IPS DF 6.9 (cell line): ENCODE measurements at places on chromosomes 2 and 18.
A peak's percentile ranks its signal among the peaks of the same experiment; 100 is the strongest.

GRCh38 chr2:109216332-109216731 lies 87.3 kb downstream of the SH3RF3 start:
- DNase-seq = no peak

DNA sequence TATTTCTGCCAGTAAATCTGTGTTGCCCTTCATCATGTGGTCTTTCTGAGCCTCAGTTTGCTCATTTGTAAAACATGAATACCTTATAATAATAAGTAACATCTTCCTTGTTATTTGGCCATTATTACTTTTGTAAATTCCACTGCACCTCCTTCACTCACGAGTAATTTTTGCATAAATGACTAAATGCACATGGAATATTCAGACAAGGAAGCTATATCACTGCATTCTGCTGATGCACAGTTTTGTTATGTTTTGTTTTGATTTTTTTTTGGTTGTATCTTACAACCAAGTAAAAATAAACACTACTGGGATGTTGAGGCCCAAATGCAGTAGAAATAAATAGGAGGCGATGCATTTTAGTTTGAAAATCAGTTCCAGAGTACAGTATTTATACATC lies 185.3 kb upstream of the POU3F3 start:
- DNase-seq = no peak

DNA sequence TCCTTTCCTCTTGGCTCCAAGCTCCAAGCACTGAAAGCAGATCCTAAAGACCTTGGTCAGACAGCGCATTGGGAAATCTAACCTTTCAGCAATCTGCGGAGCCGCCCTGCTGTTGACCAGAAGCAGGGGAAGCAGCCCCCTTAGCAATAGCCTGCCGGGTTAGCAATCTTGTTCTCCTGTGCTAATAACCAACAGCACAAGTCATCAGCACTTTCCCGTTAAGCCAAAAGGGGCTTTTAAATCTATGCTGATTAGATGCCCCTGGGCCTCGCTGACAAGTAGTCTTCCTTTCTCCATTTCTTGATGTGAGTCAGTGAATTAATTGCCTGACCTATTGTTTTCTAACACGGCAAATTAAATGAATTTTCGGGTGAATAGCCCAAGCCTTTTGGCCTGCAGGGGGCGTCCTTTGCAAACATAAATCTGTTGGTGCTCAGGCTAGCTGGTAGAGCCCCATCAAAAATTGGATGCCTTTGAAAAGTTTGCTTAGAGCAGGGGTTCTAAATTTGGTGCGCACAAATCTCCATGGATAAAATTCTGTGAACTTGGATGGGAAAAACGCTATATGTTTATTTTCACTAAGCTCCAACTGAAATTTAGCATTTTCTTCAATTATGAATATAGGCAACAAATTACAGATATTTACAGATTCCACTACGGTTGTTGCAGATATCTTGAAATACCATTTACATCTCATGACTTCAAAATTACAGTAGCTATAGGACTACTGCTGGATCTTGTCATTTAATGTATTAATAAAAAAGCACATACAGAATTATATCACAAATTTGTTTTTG lies 24.6 kb downstream of the MAIP1 start:
- no peak for DNase-seq

GRCh38 chr2:120269816-120270215 lies 17.2 kb downstream of the RALB start:
- no peak for DNase-seq

GRCh38 chr2:67997528-67997900 lies 65.3 kb downstream of the C1D start:
- no peak for DNase-seq

DNA sequence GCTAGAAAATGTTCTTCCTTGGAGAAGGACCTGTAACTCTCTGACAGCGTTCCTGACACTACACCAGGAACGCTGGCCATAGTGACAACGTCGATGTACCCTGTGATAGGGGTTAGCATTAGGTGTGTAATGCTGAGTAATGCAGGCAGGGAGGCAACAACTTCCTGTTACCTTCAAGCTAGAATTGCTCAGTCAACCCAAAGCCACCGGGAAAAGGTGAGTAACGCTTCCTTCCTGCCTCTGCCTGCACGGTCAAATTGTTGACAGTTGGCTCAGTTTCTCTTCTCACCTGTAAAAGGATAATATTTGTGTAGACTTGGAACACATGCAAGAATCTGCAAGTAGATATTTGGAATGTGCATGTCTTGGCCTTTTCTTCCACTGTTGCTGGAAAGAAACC lies 12.7 kb downstream of the FAM110C start:
- DNase-seq = no peak

GRCh38 chr2:231672617-231673347 lies 35.5 kb upstream of the PTMA start:
- DNase-seq = no peak

DNA sequence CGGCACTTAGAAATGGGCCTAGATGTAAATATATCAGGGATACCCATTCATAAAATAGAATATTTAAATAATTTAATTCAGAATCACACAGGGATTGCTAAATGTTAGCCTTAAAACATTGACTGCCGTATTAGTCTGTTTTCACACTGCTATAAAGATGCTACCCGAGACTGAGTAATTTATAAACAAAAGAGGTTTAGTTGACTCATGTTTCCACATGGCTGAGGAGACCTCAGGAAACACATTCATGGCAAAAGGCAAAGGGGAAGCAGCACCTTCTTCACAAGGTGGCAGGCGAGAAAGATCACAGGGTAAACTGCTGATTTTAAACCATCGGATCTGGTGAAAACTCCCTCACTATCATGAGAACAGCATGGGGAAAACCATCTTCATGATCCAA lies 223.6 kb upstream of the GULP1 start:
- DNase-seq = no peak

GRCh38 chr2:31057691-31058090 lies 80.5 kb downstream of the GALNT14 start:
- DNase-seq = no peak

GRCh38 chr2:134900151-134900550 lies 18.5 kb upstream of the CCNT2 start:
- no peak for DNase-seq

DNA sequence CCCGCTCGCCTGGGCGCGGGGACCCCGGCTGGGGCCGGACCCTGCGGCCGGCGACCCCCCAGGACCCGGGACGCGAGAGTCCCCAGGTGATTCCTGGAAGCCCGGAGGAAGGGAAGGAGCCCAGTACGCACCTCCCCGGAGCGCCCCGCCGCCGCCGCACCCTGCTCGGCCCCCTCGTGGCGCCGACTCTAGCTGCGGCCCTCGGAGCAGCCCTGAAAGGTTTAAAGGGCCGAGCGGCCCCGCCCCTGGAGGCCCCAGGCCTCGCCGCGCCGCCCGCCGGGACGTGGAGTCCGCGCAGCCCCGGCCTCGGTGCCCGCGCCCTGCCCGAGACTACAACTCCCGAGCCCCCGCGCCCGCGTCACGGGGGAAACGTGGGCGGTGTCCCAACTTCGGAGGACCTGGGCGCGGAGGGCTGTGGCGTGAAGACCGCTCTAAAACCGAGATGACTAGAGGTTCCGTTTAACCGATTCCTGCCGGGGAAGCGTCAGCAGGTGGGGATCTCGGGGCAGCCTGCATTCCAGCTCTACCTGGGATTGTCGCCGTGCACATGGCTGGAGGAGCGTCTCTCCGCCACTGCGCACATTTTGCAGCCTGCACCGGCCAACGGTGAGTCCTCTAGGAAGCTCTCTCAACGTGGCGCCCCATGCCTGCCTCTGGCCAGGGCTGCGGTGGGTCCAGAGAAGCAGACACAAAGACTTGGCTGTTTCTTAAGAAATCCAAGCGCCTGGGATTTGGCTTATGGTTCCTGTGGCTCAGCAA lies at the start of gene TMEM150A:
Gene TMEM150A, minus strand, starts transcription at position 223 of the 759 bp plus-strand sequence. CDS start 750 bp downstream, outside the sequence.
- DNase-seq = peak; percentile 66

DNA sequence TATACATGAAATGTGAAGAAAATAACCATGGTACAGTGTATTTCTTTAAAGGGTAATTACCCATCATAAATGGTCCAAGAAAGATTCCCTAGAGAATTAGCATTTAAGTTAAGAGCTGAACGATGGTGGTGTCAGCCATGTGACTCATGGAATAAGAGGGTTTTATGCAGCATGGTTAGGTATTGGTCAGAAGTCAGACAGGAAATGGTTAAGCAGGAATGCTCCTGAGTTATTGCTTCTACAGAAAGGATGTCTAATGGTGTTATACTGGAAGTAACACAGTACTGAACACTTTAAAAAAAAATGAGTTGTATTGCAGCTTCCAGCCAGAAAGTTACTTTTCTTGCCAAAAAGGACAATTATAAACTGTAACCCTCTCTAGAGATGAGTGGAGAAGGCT lies 72.7 kb upstream of the UBE2E3 start:
- DNase-seq = no peak

DNA sequence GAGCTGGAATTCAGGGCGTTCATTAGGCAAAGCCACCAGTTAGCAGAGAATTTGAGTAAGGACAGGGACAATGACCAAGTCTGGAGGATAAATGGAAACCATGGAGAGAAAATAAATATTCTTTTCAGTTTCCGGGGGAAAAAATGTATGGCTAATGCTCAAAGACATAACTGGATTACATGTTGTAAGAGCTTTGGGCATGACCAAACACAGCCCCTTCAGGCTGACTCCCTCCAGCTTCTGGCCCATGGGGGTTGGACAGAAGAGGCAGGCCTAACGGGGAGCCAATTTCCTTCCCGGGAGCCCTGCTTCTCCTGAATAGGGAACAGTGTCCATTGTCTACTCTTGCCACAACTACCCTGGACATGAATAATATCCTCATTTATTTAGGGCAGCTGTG lies 39.5 kb upstream of the FOXI3 start:
- no peak for DNase-seq

DNA sequence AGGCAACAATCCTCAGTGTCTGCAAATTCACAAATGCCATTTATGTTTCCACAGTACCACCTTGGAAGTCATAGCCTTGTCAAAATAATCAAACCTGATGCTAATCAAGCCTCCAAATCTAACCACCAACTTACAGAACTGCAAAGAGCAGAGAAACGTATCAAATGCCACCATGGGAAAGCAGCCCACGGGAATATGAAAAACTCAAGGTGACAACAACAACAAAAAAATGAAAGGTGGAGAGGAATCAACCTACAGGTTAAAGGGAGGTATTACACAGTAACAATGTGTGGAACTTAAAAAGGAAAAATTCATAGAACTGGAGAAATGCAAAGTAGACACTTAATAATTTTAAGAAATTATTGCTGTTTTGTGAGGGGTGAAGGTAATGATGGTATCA lies 46.7 kb downstream of the CD226 start:
- no peak for DNase-seq

GRCh38 chr2:219736209-219736608 lies 108.8 kb downstream of the SLC4A3 start:
- DNase-seq = peak; percentile 55

GRCh38 chr2:86055314-86055713 lies 50.4 kb downstream of the POLR1A start:
- no peak for DNase-seq

DNA sequence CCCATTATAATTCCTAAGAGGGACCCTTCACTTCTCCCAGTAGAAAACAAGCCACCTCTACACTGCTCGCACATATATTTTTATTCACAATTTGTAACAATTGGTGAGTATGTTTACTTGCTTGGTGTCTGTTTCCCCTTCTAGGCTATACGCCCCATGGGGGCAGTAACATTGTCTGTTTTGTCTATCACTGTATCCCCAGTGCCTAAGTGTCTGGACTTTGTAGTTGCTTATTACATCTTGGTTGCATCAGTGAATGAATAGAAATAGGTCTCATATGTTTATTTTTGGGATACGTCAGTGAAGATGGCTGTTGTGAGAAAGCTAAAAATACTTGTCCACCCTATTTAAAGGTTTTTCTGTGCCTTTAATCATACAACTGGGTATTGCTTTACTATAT lies 87.4 kb upstream of the ITGB6 start:
- DNase-seq = no peak

DNA sequence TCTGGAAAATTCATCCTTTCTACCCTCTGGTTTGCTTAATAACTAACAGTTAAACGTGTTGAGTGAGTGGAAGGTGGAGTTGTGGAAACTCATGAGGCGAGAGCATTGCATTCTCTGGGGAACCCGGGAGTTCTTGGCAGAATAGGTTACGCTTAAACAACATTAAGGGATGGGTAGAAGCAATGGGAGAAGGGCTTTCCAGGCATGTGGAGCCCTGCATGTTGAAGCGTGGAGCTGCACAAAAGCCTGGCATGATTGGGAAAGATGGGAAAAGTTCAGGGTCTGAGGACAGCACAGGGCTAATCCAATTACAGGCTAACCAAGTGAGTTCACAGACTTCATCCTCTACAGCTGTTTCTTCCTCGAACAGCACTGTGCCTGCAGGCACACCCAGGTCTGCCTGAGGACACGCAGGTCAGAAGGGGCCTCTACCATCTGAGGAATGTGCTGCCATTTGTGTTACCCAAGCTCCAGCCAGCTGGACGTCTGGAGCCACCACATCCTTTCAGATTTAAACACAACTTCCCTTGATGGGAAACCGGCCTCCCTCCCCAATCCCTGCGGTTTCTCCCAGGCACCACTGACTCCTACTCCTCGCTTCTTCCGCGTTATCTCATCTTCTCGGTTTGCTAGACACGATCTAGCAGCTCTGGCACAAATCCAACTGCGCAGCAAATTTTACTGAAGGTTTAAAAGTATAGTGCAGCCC lies 164.2 kb downstream of the ANTXR1 start:
- no peak for DNase-seq

- DNase-seq = no peak
Measured at GRCh38 chr2:191790737-191791136, 56.2 kb downstream of the CAVIN2 start.

- DNase-seq = no peak
Measured at GRCh38 chr2:237873421-237873831, 14.0 kb downstream of the RAMP1 start.

DNA sequence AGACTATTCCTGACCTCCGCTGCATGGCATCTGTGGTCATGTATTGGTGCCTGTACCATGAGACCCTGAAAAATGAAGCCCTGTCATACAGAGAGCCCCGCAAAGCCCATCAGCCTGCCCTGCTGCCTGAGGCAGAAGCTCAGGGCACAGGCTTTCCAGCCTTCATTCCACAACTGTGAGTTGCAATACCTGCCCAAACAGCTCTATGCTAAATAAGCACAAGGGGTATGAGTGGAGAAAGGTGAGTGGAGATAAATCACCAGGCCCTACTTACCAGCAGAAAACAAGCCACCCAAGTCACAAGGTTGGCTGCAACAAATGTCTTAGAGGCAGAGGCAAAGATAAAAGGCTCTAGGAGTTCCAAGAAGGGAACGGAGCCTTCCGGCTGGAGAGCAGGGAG lies 277.4 kb downstream of the TNS1 start:
- no peak for DNase-seq

DNA sequence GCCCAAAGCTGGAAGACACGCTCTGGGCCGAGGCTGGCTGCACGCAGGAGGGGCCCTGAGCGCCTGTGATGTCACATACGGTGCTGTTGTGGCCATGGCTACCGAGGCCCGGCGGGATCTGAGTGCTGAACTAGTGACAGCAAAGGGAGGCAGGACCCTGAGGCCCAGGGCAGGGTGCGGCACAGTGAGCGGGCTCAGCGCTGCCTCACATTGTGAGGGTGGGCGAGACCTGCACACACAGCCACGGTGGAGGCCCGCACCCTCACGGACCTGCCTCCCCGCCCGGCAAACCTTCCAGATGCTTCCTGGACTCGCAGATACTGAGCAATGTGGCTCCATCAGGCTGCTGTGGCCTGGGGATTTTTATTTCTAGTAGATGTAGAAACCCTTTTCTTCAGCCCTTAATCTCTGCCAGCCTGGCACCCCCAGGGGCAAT lies 133.8 kb upstream of the CTDP1 start:
- no peak for DNase-seq
